Esophagus muscularis mucosa (tissue), 4 donors: ENCODE measurements at places on chromosomes 16 and 17. TPM values are rescaled to one million over a fixed set of nuclear protein-coding genes. Genes with fewer than 3 reads are reported as not detected.
A peak's percentile ranks its signal among the peaks of the same experiment; 100 is the strongest.

DNA sequence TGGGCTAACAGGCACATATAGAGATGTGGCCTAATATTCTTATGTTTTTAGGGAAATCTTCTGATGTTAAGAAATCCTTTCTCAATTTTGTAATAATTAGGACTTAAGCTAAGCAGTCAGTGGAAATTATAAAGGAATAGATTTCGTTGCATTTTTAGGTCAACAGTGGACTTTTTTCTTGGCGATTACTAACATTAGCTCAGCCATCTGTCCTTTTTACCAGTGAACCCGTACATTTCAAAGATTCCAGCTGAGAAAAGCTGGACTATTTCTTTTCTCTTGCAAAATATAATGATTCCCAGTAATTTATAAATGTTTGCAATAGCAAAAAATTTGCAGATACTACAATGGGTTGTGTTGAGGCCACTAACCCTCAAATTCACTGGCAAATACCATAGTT lies 54.9 kb upstream of the CA10 start:
- no peak for DNase-seq

The LMF1 gene
- total RNA-seq: 14.5 TPM

DNA sequence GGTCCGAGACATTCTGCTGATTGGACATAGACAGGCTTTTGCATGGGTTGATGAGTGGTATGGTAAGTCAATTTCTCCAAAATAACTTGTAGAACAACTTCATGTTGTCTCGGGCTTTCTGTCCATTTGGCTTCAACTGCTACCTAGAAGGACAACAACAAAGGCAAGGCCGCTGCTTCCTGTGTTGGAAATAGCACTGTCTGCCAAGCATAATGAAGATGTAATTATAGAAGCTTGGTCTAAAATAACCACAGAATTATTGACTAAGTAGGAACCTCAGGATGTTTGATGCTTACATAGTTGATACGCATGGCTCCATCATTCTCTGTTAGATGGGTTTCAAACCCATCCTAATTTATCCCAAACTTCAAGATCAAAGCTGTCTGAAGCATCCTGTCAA lies 42.3 kb upstream of the NOL11 start:
- no peak for DNase-seq

The MILR1 gene
- 4.1 TPM for total RNA-seq

The KRT27 gene
- not detected for total RNA-seq

The OR2C1 gene
- not detected for total RNA-seq

DNA sequence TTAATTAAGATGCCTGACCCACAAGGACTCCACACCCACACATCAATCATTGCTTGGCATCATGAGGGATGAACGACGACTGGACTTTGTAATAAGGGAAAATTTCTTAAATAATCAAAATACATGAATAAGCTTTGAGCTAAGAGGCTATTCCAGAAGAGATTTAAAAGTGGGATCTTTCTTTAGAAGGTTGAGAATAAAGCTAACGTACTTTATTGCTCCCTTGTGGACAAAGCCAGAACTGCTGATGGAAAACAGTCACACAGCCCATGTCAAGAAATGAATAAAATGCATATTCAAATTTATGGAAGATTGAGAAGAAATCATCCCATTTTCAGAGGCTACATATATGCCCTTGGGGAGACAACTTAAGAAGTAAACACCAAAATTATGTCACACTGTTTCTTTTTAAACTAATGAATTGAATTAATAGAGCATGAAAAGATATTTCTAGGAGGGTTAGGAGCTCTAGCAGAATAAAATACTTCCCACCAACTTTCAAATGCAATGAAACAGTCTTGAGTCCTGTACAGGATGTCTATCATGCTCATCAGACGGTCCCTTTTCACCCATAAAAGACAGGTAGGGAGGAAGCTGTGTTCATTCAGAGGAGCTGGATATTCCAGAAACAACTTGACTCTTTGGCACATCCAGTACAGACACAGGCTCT lies 60.2 kb upstream of the PHOSPHO1 start:
- DNase-seq: no peak

- no peak for DNase-seq
Measured at GRCh38 chr16:58027916-58028455, 2.4 kb downstream of the MMP15 start.

The ESRP2 gene
- total RNA-seq: 0.58 TPM

GRCh38 chr17:82213251-82214011 lies 789 bp upstream of the CCDC57 start:
- DNase-seq: no peak

- DNase-seq: no peak
Measured at GRCh38 chr17:68381076-68381900, 76.0 kb downstream of the WIPI1 start.

DNA sequence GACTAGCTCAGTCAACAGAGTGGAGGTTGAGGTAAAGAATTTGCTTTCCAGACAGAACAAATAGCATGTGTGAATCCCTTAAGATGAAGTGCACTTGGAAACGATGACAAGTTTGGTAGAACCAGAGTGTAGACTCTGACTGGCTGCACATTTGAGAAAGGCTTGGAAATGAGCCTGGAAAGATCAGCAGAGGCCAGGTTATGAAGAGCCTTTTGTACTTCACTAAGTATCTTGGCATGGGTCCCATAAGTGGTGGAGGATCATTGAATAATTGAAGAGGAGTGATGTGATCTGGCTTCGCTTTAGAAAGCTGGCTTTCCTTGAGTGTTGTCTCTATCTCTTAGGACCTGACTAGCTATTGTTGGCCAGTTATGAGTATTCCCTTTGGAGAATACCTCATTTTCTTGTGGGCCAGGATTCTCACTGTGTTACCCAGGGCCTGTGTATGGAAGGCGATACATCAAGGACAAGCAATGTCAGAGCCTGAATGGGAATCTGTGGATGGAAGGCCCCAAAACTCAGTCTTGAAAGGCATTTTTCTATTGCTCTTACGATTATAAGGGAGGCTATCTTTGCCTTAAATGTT lies 329.8 kb downstream of the UTP18 start:
- peak; percentile 55 for DNase-seq

The RNF135 gene
- total RNA-seq: 25.4 TPM

The CDRT15L2 gene
- total RNA-seq: not detected

- DNase-seq: no peak
Measured at GRCh38 chr17:63973247-63973646, 529 bp upstream of the SCN4A start.

DNA sequence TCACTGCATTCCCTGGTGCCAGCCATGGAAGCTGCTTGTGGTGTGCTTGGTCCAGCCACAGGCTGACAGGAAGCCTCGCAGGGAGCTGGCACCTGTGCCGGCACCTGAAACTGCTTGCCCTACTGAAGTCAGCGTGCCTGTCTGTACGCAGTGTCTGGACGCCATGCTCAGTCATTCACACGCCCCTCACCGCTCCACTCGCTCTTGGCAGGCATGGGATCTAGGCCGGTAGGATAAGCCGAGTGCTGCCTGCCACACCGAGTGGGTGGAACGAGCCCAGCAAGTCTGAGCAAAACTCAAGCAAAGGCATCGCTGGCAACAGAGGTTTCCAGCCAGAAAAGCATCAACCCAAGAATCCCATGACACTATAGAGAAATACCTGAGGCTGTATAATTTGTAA lies 350.6 kb downstream of the CDH11 start:
- DNase-seq: no peak

GRCh38 chr17:27995554-27995953 lies 46.9 kb upstream of the NLK start:
- DNase-seq: no peak

- DNase-seq: no peak
Measured at GRCh38 chr17:70130289-70130688, 39.0 kb upstream of the KCNJ2 start.

- DNase-seq: no peak
Measured at GRCh38 chr17:60792250-60792898, 114.7 kb downstream of the BCAS3 start.

GRCh38 chr17:14622615-14623101 lies 321.8 kb downstream of the HS3ST3B1 start:
- DNase-seq: no peak

- DNase-seq: peak; percentile 86
Measured at GRCh38 chr17:72056727-72057290, 64.0 kb upstream of the SOX9 start.

DNA sequence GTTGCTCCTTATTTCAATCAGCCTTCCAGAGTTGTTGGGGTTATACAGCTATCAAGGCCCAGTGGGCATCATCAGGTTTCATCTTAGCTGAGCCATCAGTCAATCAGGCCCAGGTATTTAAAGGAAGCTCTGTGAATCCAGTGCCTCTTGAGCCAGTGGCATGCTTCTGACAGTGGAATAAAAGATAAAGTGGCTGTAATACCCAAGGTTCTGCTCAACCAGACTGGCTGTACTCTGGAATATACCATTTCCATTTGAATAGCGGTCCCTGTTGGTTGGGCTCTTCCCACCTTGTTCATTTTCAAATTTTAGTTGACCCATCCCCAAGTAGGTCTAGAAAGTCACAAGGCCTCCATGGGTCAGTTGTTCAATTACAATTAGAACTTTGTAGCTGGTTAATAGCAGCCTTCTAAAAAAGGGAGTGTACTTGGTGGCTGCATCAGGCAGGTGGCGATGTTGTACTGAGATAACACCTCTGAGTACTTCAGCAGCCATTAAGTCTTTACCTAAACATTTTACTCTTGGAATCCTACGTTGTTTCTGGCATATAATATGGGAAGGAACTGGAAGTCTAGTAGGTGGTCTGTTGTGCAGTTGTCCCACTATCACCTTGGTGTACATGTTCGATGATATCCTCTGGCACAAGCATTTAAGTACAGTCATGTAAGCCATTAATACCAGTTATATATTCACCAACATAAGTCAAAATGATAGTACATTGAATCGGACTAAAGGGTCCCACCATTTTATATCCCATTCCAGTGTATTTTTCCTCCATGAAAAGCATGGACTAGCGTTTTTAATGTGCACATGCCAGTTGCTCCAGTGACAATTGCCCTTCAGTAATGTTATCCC lies 294.1 kb downstream of the BCAS3 start:
- DNase-seq: no peak

- DNase-seq: no peak
Measured at GRCh38 chr16:65342231-65342866, 220.5 kb upstream of the CDH11 start.

The DNAH9 gene
- total RNA-seq: not detected
